ENCODE measurements at places on chromosomes 2 and 18.

DNA sequence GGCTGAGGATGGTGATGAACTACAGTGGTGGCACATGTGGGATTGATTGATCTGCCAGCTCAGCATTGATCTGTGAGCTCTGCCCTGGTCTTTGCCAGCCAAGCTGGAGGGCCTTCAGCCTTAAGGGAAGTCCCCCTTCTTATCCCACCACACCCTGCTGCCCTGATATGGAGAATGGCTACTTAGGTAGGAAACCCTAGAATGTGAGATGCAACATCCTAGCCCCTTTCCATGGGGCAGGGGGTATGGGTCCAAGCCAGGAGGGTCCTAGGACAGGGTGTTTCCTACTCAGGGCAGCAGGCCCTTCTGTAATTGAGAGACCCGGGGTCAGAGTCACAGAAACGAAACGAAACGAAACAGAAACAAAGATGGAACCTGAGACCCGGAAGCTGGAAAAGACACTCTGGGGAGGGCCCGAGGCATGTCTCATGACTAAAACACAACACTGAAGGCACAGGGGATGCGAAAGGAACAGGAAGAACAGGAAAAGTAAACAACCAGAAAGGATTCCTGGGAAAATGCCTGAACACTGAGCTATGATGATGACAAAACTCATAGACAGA lies 16.9 kb upstream of the SULT1C2 start:
- no peak for DNase-seq

- no peak for DNase-seq
Observed at GRCh38 chr2:46326231-46326980, 29.2 kb downstream of the EPAS1 start.

DNA sequence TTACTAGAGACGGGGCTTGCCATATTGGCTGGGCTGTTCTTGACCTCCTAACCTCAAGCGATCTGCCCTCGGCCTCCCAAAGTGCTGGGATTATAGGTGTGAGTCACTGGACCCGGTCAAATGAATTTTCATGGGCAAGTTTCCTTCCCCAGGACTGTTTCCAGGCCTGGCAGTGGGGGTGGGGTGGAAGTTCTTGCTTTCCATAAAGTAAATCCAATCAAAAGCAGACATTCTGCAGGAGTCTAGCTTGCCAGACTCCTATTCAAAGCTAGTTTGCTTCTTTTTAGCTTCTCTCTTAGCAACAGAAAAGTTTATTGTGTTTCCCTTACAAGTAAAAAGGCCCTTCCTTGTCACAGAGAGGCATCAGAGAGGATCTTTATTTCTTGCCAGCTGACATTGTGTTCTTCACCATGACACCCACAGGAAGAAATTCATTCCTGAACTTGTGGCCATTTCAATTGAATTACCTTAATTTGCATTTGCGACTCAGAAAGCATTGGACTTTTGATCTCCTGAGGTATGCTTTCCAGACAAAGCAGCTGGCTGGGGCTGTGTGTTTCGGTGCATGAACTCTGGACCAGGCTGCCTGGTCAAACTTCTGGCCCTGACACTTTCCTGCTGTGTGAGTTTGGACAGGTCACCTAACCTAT lies 37.9 kb downstream of the LYPD1 start:
- DNase-seq = no peak

DNA sequence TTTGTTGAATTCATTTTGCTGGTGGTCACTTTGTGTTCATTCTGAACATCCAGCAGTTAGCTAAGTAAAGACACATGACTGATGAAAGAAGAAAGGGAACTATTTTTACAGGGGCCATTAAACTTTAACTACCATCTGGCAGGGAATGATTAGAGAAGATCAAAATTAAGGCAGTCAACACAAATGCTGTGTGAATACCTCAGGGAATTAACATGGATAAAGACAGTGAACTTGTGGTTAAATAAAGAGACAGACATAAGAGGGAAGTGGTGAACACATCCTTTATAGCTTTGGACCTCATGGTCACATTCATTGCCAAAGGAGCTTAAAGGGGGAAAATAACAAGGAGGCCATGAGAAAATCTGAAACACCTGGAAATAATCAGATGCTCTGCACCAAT lies 52.6 kb upstream of the ATP5MC3 start:
- DNase-seq = no peak

DNA sequence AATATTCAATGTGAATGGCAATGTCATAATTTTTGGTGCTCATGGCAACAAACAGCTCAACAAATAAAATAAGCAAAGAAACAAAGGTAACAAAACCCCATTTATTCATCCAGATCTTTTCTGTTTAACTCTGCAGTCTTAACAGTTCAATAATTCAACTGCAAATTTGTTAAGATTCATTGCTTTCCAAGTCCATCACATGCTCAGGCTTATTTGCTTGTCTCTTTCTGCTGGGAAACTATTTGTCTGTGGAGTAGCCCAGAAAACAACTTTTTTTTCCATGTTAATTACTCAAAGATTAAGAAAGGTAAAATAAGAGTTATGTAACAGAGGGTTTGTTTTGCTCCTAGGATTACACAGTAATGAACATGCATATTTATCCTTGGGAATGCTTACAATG lies 92.6 kb upstream of the PNPT1 start:
- DNase-seq = no peak

DNA sequence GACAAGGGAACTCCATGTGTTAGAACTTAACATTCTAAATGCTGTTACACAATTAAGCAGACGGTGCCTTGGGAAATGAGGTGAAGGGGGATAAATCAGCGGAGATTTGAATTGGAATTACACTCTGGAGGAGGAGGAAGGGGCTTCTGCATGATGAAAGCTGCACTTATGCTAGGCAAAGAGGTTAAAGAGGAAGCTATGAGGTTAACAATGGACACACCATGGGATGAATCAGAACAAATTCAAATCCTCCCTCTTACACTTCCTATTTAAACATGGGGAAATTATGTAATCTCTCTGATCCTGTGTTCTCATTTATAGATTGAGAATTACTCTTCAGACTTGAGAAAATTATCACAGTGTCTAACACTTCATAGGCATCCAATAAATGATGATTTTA lies 121.5 kb upstream of the SIX2 start:
- DNase-seq = no peak

- DNase-seq = no peak
Observed at GRCh38 chr2:216194013-216194412, 84.9 kb downstream of the XRCC5 start.

DNA sequence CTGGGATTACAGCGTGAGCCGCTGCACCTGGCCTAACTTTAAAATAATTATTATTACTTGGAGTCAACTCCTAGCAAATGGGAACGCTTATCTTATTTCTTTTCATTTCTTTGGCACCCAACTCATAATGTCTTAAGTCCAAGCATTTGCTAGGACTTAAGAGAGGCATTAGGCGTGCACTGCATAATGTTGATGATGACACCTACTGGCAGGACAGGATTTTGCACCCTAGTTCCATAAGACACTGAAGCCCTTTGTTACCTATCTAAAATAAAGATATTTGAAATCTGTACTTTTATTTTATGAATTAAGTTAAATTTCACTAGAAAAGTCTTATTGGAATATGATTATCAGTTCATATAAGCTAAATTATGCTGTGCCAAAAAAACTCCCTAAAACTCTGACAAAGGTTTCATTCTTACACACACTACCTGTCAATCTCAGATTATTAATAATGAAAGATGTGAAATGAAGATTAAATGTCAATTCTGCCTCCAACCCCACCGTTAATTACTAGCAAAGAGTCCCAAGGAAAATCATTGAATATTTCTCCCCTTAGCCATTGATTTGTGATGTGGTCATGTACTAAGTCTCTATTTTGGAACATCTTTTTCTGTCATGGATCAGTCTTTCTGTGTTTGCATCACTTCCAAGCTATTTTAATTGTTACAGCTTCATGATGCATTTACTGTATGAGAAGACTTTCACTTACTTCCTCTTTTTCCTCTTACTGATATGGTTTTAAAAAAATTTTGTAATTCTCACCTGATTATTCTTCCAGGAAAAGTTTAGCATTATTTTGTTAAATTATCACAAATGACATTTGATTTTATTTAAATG lies 12.7 kb upstream of the CDH2 start:
- no peak for DNase-seq

DNA sequence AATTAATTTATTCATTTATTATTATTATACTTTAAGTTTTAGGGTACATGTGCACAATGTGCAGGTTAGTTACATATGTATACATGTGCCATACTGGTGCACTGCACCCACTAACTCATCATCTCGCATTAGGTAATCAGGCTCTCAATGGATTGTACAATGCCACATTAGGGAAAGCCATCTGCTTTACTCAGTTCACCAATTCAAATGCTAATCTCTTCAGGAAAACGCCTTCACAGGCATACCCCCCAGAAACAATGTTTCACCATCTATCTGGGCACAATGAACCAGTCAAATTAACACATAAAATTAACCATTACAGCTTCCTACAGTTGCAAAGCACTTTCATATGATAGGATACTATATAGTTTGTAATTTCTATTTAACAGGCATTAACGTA lies 84.8 kb upstream of the DNAJC10 start:
- no peak for DNase-seq

DNA sequence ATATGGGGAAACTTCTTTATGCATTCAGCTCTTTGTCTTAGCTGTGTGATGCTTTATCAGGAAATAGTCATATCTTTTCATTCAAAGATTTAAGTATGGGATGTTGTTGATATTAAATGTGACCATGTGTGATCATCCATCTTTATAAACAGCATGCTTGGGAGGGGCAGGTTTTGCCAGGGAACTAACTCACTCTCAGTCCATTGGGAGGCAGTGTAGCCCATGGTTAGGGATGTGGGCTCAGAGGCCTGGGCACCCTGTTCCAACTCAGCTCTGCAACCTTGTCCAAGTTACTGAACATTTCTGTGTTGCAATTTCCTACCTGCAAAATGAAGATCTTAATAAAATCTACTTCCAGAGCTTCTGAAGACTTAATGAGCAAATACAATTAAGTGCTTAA lies 92.0 kb upstream of the BCL2L11 start:
- DNase-seq = no peak

DNA sequence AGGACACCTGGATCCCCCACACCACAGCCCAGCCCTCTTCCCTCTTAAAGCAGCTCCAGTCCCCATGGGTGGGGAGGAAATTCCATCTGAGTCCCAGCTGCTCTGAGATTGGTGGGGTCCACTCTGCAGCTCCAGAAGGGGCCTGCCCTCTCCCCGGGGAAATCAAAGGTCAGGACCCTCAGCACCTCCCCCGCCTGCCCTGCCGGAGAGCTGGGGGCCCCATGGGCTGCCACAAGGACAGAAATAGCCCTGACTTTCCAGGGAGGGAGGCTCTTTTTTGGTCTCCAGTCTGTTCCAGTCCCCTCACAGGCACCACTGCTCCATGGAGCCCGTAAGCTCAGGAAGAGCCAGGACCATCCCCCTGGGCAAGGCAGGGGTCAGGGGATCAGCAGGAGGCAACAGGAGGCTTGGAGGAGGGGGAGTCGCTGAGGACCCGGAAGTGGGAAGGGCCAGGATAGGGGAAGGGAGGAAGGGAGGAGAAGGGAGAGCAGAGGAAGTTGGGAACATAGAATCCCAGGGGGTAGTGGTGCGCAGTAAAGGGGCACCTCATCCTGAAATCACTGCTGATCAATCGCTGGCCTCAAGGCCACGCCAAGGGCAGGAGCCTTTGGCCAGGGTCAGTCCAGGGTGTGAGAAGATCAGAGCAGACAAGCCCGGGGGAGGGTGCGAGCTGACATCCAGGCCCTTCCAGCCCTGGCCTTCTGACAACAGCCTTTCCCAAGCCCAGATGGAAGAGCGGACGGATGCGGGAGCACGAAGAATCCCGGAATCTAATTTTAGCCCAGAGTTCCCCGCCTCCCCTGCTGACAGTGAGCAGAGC lies 7.6 kb downstream of the ADRA2B start:
- DNase-seq = no peak

GRCh38 chr2:157075924-157076323 lies 181.6 kb upstream of the GALNT5 start:
- no peak for DNase-seq

- no peak for DNase-seq
Observed at GRCh38 chr18:75658330-75658729, 230.8 kb upstream of the SMIM21 start.

DNA sequence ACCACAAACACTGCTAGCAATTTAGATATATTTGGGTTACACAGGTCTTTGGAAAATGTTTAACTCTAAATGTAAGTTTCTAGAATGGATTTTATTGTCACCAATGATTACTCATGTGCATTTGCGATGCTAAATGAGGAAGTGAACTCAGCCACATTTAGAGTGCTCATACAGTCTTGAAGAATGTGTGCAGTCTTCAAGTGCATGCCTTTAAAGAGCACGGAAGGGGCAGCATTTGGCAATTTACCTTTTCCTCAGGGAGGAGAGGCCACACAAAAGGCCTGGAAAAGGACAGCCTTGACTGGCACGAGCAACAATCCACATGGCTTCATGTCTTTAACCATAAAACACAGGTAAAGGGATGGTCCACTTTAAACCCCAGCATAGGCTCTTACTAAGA lies 78.5 kb upstream of the STK17B start:
- DNase-seq = no peak

DNA sequence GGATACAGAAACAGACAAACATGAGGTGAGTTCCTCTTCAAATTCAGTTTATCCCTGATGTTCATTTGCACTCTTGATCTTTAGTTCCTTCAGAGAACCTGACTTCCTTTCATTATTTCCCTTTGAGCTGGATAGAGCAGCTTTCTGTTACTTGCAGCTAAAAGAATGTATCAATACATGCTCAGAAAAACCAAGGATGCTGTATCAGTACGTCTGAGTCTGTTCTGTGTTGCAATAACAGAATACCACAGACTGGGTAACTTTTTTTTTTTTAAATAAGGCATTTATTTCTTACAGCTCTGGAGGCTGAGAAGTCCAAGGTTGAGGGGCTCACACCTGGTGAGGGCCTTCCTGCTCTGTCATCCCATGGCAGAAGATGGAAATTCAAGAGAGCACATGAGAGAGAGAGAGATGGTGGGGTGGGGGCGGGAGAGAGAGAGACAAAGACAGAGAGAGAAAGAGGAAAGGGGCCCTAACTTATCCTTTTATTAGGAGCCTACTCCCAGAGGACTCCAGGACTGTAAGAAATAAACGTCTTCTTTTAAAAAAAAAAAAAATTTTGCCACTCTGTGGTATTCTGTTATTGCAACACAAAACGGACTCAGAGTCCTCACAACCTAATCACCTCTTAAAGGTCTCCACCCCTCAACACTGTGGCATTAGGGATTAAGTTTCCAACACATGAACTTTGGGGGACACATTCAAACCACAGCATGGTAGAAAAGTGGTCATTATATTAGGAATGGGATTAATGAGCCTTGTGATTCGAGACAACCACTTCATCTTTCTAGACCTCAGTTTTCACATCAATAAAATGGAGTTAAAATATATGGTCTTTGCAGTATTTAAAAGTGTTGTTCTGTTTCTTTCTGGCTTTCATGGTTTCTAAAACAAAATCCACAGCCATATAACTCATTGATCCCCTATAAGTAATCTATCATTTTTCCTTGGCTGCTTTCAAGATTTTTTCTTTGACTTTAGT lies 18.4 kb upstream of the SELENOI start:
- no peak for DNase-seq

GRCh38 chr2:138030459-138030858 lies 66.2 kb downstream of the HNMT start:
- DNase-seq = no peak

GRCh38 chr2:230319211-230319862 lies 7.7 kb upstream of the SP140L start:
- no peak for DNase-seq

- no peak for DNase-seq
Observed at GRCh38 chr2:72117029-72117428, 30.6 kb downstream of the CYP26B1 start.

- no peak for DNase-seq
Observed at GRCh38 chr18:62944454-62944853, 229.1 kb downstream of the PHLPP1 start.

- no peak for DNase-seq
Observed at GRCh38 chr2:130346741-130347066, 4.0 kb downstream of the IMP4 start.

GRCh38 chr2:208320686-208321085 lies 54.6 kb downstream of the PIKFYVE start:
- no peak for DNase-seq

Measured in cortex of kidney (tissue), 1 donor.